ENCODE measurements at places on chromosomes 6 and 20.

DNA sequence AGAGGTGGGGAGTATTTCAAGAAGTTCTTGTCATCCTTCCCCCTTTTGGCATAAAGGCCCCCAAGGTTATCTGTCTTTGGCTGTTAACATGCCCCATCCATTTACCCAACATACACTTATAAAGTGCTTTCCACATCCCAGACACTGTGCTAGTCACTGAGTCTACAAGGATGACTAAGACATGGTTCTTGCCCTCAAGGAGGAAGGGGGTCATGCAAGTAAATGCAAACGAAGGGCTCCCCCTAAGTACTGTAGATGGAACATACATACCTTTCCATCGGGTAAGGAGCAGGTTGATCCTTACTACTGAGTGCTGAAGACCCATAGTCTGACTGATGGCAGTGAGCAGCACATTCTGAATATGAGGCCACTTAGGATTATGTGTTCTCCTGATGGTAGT is 38.3 kb downstream of the HECA start:
- no peak for DNase-seq

GRCh38 chr6:130202782-130203181 is 20.0 kb downstream of the SAMD3 start:
- no peak for DNase-seq

DNA sequence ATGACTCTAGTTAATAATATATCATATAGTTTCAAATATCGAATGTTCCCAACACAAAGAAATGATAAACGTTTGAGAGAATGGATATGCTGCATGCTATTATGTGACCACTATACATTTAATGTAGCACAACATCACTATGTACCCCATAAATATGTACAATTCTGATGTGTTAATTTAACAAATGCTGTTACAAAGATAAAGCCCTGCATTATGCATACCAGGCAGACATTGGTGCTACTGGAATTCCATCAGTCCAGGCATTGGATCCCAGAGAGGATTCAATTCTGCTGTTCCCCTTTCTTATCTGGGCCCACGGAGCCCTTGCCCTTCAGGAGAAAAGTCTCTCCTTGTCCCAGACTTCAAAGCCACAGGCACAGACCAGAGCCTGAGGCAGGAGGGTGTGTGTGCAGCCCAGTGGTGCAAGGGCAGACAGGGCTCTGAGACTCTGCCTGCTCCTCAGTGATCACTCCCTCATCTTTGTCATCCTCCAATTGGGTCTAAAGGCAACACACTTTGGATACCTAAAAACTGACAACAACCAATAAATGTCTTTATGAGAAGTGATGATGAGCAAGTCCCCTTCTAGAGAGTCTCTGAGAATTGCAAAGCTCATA is 45.2 kb downstream of the PSMG4 start:
- DNase-seq, result no peak

GRCh38 chr6:16481697-16482399 is 243.5 kb downstream of the GMPR start:
- DNase-seq, result no peak

DNA sequence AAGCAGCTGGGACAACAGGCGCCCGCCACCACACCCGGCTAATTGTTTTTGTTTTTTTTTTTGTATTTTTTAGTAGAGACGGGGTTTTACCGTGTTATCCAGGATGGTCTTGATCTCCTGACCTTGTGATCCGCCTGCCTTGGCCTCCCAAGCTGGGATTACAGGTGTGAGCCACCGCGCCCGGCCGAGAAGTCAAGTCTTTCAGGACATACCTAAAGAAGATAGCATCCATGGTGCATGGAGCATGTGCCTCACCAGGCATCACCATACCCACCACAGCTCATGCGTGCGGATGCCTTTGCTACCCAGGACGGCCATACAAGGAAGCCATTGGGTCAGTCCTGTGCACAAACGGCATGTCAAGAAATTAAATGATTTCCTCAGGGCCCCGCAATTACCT is 60.8 kb downstream of the DACT2 start:
- DNase-seq, result no peak

DNA sequence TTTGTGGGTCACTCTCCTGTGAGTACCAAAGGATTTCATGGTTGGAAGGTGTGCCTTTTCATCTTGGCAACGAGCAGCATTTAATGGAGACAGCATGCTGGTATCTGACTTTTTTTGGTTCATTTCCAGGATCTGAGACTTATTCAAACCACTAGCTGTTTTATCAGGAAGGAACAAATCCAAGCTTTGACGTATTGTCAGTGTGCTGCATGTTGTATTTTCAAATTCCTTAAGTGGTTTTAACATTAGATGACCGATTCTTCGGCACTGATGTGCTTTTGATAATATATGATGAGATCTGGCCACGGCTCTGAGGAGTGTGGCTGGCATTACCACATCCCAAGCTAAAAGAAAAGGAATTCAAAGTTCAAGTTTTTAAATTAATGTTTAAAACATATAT is 6.4 kb downstream of the RMND1 start:
- no peak for DNase-seq

GRCh38 chr6:122286512-122286911 is 112.9 kb upstream of the HSF2 start:
- no peak for DNase-seq

GRCh38 chr20:25237610-25238318 is 10.1 kb upstream of the PYGB start:
- DNase-seq, result no peak

DNA sequence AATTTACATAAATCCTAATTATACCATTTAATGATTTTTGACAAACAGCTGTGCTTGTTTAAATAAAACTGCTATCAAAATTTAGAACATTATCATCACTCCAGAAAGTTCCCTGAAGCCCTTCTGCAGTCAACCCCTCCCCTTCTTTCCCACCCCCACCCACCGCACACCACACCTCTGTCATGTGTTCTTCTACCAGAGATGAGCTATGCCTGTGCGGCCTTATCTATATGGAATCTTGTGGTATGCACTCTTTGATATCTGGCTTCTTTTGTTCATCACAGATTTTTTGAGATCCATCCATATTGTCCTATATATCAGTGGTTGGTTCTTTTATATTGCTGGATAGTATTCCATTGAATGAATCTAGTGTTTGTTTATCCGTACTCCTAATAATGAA is 7.2 kb downstream of the MYLIP start:
- DNase-seq, result no peak

GRCh38 chr6:88492824-88493223 is 326.7 kb upstream of the CNR1 start:
- DNase-seq, result no peak

- DNase-seq, result no peak
These were observed 107.7 kb upstream of the PRND start for GRCh38 chr20:4613718-4614620.

GRCh38 chr6:37459981-37460800 is 27.2 kb downstream of the CMTR1 start:
- DNase-seq, result no peak

DNA sequence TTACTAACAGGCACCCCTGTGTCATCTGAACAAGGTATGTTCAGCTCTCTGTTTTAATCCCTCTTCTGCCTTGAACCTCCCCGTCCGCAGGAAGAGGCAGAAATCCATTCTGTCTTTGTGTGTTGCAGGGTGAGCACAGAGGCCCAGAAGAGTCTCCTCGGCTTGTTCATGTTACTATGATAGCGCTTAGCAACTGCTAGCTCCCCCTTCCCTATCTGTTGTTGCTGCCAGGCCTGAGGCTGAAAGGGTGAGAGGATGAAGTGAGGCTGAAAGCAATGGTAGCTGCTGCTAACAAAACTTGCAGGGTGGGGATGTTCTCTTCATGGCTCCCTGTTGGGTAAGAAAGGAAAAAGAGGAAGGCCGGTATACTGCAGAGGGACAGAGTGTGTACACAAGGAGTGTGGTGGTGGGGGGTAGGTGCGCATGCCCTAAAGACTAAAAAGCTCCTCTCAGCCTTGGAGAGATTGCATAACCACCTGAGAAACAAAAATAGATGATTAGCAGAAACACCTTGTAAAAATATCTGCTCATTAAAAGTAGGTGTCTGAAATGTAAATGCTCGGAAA is 55.2 kb upstream of the CITED2 start:
- peak; percentile 53 for DNase-seq

- no peak for DNase-seq
These were observed 27.7 kb downstream of the HIVEP1 start for GRCh38 chr6:12039540-12040459.

GRCh38 chr20:55333798-55334197 is 671.5 kb downstream of the CBLN4 start:
- DNase-seq, result no peak

- no peak for DNase-seq
These were observed 18.1 kb upstream of the EPHA7 start for GRCh38 chr6:93437491-93437890.

GRCh38 chr6:52399511-52400312 is 20.4 kb upstream of the EFHC1 start:
- DNase-seq, result no peak

DNA sequence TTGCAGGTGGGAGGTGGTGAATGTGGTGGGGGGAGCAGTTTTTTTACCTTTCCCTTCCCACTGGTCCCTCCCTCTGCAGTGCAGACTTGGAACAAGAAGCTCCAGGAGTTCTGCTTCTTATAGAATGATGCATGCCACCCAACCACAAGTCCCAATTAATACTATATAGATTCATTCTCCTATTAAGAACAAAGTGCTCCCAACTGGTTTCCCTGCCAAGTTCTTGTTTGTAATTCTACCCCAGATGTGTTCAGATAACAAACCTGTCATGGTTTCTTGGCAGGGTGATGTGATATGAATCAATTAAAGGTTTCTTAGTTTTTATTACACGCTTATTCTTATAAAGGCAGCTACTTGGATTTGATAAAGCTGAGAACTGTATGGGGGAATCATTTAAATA is 23.9 kb downstream of the HDDC2 start:
- DNase-seq, result no peak

DNA sequence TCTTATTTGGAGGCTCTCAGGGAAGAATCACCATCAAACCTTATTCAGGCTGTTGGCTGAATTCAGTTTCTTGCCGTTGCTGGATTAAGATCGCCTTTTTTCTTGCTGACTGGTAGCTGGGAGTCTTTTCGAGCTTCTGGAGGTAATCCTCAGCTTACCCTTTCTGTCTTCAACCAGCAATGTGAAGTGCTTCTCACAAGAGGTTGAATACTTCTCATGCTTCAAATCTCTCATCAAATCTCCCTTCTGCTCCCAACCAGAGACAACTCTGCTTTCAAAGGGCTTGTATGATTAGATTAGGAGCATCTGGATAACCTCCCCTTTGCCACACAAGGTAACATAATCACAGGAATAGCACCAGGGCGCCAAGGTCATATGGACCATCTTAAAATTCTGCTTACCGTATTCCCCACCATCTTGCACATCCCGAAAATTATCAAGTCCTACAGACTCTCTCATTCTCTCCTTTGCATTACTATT is 137.2 kb downstream of the MOXD1 start:
- DNase-seq, result no peak

DNA sequence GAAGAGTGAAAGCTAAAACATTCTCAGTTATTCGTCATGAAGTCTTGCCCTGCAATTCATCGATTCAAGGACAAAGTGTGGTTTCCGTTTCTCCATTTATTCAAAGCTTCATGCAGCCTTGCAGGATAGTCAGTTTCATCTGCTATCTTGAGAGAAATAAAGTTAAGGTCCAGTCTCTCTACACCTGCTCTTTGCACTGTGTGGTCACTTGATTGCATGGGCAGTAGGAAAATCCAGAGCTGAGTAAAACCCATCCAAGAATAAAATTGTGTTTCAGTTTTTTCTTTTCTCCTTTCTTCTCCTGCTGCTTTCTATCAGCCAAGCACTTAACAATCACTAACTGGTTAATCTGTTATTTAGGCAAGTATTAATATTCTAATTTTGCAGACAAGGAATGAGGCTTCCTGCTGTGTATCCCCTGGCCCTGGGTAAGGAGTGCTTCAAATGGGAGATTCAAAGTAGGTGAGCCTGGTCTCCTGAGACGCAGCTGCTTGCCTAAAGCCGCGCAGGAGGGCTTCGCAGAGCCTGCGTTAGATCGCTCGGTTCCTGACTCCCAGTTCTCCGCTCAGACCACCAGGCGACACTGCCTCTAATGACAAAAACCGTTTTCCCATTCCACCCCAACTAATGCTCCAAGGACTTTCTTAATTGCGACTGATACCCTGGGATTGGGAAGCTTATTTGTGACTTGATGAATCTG is 808.3 kb downstream of the TFAP2A start:
- DNase-seq, result no peak

GRCh38 chr20:32966881-32967781 is 37.1 kb downstream of the SUN5 start:
- no peak for DNase-seq

DNA sequence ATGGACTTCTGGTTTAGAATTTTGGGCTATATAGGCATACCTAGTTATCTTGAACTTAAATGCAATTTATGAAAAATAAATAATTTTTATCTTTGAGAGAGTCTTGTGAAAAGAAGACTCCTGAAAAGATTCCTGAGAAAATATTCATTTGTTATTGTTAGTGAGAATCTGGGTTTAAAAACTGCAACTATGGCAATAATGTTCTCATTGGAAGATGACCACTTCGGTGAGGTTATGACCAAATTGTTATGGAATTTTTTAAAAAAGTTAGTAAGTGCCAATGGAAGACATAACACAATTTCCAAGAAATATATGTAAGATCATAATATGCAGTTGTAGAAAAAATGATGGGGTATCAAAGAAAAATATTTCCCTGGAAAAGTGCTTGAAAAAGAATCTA is 46.3 kb downstream of the GRIK2 start:
- no peak for DNase-seq

DNA sequence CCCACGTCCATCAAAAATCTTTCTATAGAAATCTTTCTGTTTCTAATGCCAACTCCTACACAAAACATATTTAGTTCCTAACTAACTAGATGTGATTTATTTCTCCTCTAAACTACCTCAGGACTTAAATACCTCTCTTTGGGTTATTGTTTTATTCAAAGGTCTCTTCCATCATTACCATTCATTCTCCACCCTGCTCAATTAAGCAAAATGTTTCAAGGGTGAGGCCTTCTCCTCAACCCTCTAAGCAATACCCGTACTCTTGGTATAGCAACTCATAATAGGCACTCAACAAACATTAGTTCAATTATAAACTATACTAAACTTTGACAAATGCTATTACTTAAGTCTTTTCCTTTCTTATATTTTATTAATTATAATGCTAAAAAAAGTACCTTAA is 111.4 kb downstream of the RNGTT start:
- no peak for DNase-seq

- no peak for DNase-seq
These were observed 122.1 kb upstream of the PHACTR1 start for GRCh38 chr6:12594530-12594893.

DNA sequence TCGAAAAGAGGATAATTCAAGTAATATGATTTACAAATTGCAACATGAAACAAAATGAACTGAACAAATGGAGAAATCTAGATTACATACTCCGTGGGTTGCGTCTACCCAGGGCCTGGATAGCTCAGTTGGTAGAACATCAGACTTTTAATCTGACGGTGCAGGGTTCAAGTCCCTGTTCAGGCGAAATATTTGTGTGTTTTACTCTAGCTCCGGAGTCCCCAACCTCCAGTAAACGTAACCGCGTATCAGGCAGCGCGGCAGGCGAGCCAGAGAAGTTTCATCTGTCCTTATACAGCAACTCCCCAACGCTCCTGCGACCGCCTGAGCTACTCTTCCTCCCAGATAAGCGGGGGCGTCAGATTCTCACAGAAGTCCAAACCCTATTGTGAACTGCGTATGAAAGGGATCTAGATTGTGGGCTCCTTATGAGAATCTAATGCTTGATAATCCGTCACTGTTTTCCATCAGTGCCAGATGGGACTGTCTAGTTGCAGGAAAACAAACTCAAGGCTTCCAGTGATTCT is 176.1 kb downstream of the TRIM27 start:
- DNase-seq, result no peak

Measured in lower lobe of right lung (tissue), 2 donors.